Esophagus squamous epithelium (tissue), 5 donors: ENCODE measurements at places on chromosomes 7 and 10.

DNA sequence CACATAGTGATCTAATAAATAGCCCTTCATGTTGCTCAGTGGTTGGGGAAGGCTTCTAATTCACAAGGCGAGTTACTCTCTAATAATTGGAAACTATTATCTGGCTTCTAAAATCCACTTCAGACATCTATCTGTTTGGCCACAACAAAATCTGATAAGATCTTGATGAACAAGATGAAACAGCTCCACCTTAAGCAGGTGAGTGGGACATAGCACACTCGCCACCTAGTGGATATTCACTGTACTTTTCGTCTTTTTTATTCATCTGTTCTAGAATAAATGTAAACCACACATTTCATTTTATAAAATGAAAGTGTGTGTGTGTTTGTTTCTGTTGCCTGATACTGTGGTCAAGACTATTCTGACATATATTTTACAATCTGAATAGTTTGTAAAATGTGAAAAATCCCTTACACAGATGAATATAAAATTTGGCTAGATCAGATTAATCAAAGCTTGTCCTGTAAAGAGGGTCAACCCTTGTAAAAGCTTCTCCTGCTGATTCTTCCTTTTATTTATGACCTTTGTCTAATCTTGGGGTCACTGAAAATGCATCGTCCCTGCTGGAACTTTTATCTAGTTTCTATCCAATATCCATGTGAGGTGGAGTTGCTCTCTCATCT, 26.5 kb upstream of the CNTNAP2 start:
- no peak for DNase-seq

DNA sequence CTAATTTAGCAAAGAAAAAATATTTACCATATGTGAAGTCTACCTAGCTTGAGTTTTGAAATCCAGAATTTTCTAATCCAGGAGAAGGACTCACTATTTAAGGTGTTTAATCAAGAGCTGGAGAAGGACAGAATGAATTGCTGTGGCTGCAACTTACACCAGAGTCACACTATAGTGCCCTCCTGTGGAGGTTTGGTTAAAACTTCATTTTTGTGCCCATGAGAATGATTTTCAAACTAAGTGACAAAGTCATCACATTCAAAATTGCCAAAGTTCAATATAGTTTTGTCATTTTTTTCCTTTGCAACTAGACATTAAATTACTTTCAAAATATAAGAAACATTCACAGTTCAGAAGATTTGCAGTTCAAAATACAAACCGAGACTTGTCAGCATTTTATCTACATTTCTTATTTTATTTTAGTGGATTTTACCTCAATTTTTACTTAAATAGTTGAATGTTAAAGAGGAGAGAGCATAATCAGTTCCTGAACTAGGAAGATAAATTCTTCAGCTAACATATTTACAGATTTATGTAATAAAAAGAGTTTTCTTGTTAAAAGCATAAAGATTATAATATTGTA, 70.7 kb downstream of the CABCOCO1 start:
- DNase-seq, result no peak

DNA sequence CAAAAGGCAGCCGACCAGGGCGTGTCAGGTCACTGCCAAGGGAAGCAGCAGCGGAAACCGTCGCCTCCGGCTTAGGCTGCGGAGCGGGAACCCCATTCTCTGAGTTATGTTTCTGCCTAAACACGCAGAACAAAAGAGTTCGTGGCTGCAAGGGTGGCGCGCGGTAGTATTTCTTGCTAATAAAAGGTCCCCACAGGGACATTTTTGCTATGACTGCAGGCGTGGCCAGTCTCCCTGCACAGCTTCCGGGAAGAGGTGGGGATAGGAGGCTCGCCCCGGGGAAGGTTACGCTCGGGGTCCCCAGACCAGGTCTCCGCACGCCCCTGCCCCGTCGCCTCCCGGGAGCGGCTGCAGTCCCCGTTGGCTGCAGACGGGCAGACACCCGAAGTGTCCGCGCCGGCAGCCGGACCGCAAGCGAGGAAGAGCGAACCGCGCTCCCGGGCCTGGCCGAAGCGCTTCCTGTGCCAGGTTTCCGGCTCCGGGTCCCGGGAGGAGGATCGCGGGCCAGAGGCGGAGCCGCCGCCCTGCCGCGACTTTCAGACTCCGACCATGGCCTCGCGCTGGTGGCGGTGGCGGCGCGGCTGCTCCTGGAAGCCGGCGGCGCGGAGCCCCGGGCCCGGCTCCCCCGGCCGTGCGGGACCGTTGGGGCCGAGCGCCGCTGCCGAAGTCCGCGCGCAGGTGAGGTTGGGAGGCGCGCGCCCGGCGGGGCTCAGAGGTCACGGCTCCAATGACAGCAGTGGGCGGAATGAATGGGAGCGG, at the start of gene PDSS1:
Gene PDSS1, plus strand, starts transcription at position 539 of the 759 bp plus-strand sequence. Its CDS starts 11 bp downstream, at position 550.
- DNase-seq, result peak; percentile 18

GRCh38 chr10:123270806-123271205, 116.6 kb downstream of the BUB3 start:
- DNase-seq, result no peak

- no peak for DNase-seq
Measured at GRCh38 chr10:34758447-34758996, 56.6 kb downstream of the PARD3 start.

DNA sequence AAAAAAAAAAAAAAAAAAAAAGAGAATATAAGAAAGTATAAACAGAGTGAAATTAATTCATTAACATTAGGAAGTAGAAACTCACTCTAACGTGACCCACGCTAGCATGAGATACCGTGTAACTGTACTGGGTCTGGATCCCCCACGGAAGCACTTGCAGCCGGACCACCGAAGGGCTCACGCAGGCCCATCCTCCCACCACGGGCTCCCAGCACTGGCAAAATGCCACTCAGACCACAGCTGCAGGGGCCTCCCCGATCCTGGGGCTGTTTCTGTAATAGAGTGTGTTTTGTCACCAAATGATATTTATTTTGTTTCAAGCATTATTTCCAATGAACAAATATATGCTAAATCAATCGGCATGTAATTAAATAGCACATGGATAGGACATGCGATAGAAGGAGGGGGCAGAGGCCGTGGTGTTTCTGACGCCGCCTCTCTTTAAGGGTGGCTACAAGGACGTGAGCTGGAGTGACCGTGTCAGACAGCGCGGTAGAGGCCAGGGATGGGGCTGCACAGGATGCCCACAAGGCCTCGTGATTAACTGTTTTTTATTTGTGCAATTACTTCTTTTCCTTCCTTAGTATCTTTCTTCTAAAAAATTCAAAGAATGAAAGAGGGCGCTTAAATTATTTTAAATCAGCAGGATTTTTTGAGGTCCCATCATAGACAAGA, 568.5 kb downstream of the PTPRN2 start:
- DNase-seq, result no peak

- no peak for DNase-seq
Measured at GRCh38 chr10:24849501-24850299, 102.7 kb downstream of the PRTFDC1 start.

DNA sequence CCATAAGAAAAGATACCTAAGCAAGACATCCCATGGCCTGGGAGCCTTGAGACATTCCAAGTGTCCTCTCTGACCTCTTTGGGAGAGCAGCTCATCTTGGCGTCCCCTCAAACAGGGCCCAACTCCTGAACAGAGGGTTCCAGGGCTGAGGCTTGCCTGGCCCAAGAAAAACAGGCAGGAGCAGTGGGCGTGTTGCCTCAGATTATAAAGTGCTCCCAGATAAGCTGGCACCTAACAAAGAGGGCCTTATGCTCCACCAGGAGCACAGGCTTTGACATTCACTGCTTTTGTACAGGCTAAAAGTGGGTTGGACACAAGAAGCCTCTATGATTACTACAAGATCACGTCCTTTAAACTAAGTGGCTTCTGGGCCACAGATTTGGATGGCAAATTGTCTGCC, 193.1 kb downstream of the FGFR2 start:
- no peak for DNase-seq

DNA sequence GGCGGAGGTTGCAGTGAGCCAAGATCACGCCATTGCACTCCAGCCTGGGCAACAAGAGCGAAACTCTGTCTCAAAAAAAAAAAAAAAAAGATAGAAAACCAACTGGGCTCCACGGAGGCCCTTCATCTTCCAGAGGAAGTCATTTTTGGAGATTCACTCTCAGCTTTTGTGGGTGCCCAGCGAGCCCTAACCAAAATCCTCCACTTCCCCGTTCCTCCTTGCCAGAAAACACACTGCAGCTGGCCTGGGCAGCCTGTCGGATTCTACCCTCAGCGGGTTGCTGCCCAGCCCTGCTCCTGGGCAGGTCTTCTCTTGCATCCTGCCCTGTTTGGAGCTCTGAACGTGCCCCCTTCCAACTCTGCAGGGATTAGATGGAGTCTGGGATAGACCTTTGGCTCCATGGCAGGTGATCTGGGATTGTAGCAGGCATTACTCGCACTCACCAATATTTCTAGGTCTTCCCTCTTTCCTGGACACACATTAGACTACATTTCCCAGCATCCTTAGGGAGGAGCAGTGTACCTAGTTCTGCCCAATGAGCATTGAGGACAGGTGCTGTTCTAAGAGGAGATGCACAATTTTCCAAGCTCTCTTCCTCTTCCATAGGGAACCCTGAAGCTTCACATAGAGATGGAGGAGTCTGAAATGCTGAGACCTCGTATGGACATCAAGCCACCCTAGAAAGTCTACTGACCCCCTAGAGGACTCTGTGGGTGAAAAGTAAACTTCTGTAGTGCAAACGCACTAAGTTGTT, 4.6 kb downstream of the GRID2IP start:
- DNase-seq, result no peak

DNA sequence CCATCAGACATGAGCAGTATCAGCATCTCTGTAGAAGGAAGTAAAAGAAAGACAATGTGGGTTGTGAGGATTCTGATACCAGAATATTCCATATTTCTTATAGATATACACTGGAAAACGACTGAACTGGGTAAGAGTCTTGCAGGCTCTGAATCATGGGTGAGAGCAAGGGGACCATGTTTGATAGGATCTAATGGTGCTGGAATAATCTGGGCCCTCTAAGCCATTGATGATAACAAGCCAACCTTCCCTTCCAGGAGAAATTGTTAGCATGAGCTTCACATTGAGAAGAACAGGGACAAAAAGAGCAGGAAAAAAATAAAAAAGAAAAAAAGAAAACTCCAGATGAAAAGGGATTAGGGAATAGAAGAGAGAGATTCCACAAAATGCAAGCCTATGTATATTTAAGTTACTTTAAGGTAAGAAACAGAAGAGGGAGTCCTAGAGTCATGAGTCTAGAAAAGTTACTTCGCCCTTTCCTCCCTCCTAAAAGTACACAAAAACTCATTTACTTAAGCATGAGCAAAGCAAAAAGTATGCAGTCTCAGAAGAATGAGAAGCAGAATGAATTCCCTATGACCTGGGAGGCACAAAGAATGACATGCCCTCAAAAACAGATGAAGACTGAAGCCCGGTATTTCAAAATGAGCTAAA, 181.9 kb downstream of the TMEM26 start:
- no peak for DNase-seq

- no peak for DNase-seq
Measured at GRCh38 chr7:74006451-74007241, 21.3 kb upstream of the ELN start.

DNA sequence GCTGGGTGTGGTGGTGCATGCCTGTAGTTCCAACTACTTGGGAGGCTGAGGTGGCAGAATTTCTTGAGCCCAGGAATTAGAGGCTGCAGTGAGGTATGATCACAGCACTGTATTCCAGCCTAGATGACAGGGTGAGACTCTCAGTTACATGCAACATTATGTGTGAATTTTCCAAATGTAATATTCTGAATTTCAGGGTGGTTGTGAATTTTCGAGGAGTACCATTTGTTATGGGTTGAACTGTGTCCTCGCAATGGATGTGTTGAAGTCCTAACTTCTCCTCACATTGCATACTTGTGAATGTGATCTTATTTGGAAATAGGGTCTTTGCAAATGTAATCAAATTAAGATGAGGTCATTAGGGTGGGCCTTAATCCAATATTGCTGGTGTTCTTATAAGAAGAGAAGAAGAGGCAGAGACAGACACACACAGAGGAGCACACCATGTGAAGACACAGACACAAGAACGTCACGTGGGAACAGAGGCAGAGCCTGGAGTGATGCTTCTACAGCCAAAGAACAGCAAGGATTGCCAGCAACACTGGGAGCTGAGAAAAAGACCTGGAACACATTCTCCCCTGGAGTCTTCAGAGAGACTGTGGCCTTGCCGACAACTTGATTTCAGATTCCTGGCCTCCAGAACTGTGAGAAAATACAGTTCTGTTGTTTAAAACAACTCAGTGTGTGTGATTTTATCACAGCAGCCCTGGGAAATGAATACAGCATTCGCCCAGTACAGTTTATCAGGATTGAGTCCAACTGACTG, 91.9 kb downstream of the ZNF783 start:
- DNase-seq, result no peak

- DNase-seq, result no peak
Measured at GRCh38 chr10:113846036-113846435, 7.8 kb downstream of the DCLRE1A start.

DNA sequence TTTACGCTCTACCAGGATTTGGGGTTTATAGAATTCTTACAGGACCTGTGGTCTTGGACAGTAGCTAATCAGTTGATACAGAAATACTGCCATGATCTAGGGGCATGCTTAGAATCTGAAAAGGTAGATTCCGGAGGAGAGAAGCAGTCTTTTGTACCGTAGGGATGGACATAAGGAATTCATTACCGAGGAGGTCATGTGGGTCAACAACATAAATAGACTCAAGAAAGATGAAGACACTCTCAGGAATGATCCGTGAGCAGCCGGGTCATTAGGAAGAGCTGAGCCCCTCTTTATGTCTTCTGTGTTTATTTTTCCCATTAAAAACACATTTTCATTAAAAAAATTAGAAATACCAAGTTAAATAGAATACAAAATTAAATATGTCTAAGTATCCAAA, 160.1 kb upstream of the TNS3 start:
- no peak for DNase-seq

DNA sequence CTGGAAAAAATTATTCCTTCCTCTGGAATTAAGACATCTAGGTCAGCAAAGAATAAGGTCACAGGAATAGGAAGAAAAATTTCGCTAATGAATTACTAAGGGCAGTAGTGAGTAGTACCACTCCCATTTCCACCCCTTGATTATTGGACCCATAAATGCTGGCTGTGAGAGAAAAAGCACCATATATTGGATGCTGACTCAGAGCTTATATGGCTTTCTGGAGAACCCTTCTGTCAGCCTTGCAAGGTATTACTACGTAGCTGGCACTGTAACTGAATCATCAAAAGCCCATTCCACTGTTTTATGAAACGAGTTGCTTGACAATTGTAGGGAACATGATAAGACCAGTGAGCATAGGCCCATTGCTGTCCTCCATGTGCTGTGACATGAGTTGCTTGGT, 179.3 kb downstream of the ATRNL1 start:
- DNase-seq, result no peak

GRCh38 chr7:51629206-51629605, 312.6 kb upstream of the COBL start:
- no peak for DNase-seq

GRCh38 chr7:16345979-16346958, 75.1 kb downstream of the CRPPA start:
- DNase-seq, result no peak

DNA sequence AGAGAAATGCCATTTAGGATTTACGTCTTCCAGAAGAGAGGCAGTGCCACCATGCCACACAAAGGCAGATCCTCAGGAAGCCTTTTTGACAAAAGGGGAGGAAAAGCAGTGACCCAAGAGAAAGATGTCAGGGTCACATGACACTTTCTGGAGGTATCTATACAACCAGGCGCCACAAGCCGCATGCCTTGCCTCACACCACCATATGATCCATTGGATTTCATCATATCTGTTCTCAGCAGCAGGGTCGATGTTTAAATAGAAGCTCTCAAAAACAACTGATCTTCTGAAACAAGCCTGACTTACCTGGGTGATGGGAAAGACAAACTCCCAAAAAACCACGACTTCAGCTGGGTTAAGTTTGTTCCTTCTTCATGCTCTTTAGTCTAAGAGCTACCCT, 52.5 kb upstream of the UNC5B start:
- no peak for DNase-seq
